ENCODE measurements at places on chromosomes 7 and 10. TPM values are rescaled to one million over a fixed set of nuclear protein-coding genes. Genes with fewer than 3 reads are reported as not detected.
A peak's percentile ranks its signal among the peaks of the same experiment; 100 is the strongest.

DNA sequence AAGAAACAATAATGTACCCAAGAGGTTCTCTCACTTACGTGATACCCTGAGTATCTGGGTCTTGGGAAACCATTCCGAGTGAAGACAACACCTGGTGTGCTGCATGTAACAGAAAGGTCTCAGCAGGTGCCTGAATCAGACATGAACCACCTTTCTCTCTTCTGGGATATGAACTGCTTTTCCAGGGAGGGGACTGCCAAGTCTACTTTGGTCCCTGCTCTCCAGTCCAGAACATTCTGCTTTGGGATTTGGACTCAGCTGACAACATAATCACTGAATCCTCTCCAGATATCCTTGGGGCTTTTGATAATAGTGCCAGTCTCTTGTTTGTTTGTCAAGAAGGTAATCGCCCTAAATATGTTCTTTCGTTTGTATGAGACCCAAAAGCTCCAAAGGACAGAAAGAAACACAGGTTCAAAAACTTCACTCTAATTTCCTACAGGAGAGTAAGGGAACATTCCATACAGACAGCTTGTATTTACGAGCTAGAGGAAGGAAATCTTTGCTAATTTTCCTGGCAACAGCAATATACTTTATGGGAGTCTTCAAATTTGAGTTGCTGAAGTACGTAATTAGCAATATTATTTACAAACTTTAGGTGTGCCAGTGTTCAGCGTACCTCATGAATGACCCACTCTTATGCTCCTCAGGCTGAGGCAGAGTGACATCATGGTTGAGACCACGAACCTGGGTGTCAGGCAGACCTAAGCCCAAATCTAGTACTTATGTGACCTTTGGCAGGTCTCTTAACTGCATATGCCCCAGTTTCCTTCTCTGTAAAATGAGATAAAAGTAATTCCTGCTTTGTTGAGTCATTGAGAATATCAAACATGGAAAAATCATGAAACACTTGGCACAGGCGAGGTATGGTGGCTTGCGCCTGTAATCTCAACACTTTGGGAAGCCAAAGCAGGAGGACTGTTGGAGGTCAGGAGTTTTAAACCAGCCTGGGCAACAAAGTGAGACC lies 5.4 kb downstream of the ABLIM1 start:
- no peaks in the 10 kb centered on the region for H3K36me3 ChIP-seq
- H3K27me3 ChIP-seq = no peaks in the 10 kb centered on the region
- no peak overlapping the region for H3K4me3 ChIP-seq
- DNase-seq = no peak
- peak overlapping the region; percentile 36 for H3K27ac ChIP-seq

DNA sequence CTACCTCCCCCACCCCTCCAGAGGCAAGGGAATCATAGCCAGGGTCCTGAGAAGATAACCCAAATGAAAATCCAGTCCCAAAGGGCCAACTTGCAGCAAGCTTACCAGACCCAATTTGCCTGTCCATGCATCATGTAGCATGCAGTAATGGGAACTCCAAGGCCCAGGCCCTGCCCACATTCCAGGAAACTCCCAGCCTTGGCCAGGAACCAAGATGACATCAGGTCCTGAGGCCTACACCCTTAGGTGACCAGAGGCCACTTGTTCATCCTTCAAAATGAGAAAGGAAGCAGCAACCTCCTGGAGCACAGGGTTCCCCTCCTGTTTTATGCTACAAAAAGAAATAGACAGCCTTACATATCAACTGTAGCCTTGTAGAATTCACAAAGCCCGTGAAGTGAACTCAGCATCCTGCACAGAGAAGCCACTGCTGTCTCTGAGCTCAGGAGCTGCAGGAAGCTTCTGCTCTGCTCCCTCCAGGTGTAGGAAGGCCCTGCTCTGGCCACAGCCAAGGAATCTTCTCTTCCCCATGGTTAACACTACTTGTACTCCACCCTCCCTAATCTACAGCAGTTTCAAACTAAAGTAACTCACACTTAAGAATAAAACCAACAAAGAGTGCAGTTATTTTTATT lies 30.3 kb upstream of the GRB10 start:
- H3K4me3 ChIP-seq = no peak overlapping the region
- peaks cover 6% of the 10 kb centered on the region for H3K4me1 ChIP-seq
- H3K36me3 ChIP-seq = no peaks in the 10 kb centered on the region
- H3K27me3 ChIP-seq = no peaks in the 10 kb centered on the region

GRCh38 chr10:17735166-17735941 lies 16.6 kb upstream of the TMEM236 start:
- peaks cover 6% of the 10 kb centered on the region for H3K4me1 ChIP-seq
- no peaks in the 10 kb centered on the region for H3K36me3 ChIP-seq
- no peaks in the 10 kb centered on the region for H3K27me3 ChIP-seq

- H3K4me3 ChIP-seq = no peak overlapping the region
- H3K27me3 ChIP-seq = no peaks in the 10 kb centered on the region
- no peak for DNase-seq
- no peaks in the 10 kb centered on the region for H3K36me3 ChIP-seq
Observed at GRCh38 chr10:132447446-132448247, 50.6 kb downstream of the PWWP2B start.

PRSS37 gene
- not detected for total RNA-seq
